Testis (tissue), 5 donors: ENCODE measurements at places on chromosomes 11 and 22. TPM values are rescaled to one million over a fixed set of nuclear protein-coding genes. Genes with fewer than 3 reads are reported as not detected.

DNA sequence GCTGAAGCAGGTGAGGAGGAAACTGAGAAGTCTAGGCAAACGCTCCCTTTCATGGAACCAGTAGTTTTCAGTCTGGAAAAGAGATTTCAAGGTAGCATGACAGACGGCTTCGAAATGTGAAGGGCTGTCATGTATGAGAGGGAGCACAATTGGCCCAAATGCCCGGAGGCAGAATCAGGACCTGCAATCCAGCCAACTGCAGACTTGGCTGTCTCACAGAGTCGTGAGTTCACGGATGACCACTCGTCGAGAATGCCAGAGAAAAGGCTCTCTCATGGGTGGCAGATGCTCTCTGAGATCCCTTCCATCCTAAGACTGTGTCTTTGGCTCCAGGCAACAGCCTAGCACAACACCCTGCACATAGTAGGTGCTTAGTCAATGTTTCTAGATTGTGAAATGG lies 134.8 kb downstream of the DSCAML1 start:
- DNase-seq, result no peak

DNA sequence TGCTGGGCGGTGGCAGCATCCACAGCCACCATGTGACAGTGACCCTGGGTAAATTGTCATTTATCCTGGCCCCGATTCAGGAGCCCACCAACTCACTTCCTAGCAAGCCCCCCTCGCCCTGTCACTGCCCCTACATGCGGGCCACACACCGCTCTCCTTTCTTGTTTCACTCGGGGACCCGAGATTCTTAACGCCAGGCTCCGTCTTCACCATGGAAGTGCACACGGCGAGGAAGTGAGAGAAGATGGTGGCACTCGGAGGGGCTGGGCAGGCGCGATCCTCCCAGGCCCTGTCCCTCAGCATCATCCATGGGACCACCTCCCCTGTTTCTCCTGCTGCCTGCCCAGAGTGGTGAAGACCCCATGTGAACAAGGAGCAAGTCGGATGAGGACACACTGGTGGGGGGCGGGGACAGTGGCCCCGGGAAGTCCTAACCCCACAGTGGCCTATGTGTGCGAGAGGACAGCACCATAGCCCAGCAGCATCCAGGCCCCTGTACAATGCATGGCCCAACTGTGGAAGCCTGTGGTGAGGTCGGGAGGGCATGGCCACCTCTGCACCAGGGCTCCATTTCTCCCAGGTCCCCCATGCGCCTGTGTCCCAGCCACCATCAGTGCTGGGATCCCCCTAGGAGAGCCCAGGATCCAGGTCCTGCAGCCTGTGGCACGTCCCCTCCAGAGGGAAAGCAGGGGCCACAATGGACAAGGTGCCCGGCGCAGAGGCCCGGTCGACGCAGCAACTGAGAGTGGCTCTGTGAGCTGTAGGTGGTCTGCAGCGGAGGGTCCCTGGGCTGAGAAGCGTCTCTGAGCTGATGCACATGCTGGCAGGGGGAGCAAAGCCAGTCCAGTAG lies 262.8 kb downstream of the BRD1 start:
- DNase-seq, result no peak

SOX10 gene
- 6.1 TPM for polyA plus RNA-seq

GRCh38 chr11:85123752-85124231 lies 503.4 kb downstream of the DLG2 start:
- no peak for DNase-seq

- no peak for DNase-seq
These were observed 572 bp upstream of the CABP2 start for GRCh38 chr11:67523556-67524479.

DNA sequence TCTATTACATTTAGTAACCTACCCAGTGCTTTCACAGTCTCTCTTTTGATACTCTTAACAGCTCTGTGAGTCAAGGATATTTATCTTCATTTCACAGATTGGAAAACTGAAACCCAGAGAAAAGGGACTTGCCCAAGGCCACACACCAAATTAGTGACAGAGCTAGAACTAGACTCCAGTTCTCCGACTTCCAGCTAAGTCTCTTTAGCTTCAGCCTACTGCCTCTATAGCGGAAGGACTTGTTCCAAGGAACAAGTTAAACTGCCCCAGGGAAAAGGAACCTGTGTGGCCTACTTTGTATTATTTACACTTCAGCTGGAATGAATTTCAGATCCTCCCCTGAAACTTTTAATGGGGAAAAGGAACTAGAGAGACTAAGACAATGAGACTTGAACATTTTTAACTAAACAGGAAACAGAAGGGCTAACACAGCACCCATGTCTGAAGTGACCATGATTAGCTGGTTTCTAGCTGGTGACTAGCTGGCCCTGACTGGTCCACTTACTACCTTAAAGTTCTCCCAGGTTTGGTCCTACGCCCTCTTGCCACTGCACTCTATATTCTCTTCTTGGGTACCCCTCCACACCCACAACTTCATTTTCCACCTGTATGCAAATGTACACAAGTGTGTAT lies 1.3 kb downstream of the LRRC51 start:
- DNase-seq, result no peak

PRCP gene
- polyA plus RNA-seq, result 118 TPM

DNA sequence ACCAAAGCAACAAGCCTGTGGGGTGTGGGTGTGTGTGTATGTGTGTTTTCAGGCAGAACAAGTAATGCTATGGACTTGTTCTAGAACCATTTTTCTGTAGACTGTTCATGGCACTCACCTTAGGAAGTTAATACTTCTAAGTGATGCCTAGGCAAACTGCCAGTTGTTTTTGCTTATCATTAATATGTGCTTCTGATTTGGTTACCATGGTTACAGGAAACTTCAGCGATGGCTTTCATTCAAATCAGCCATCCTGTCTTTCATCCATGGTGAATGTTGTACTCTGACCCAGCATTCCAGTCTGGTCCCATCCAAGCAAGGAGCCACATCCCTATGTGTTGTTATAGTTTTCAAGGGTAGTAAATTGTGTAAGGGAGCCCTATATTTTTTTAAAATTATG lies 49.8 kb upstream of the ARHGAP20 start:
- DNase-seq, result no peak

DNA sequence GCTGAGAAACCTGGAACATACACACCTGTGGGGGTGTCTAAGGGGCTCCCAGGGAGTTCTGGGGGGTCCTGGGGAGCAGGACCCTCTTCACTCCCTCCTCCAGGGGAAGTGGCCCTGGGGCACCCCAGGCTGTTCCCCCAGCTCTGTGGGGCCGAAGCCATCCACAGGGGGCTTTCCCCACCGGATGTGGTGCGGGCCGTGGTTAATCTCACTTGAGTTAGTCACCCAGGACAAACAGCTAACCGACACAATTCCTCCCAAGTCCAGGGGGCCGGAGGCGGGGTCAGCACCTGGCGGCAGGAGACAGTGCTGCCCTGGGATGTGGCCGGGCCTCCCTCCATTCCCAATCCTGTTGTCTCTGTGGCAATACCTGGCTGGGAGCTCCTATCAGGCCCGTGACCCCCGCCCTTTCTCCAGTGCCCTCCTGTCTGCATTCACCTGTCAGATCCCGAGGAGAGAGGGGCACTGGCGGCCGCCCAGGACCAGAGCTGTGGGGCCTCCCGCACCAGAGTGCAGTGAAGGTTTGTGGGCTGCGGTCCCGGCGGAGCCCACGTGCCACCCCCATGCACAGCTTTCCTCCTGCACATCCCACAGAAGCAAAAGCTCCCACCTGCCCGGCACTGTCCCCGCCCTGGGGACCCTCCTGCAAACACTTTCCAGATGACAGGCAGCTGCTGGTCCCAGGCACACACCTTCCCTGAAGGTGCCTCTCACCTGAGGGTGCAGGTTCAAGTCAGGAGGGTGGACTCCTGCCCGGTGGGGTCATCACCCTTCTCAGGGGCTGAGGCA lies 5.2 kb upstream of the MUC5AC start:
- peak; percentile 10 for DNase-seq

KIRREL3 gene
- polyA plus RNA-seq, result 1.0 TPM

GRCh38 chr11:131033151-131033651 lies 116.9 kb upstream of the SNX19 start:
- peak; percentile 23 for DNase-seq

DNA sequence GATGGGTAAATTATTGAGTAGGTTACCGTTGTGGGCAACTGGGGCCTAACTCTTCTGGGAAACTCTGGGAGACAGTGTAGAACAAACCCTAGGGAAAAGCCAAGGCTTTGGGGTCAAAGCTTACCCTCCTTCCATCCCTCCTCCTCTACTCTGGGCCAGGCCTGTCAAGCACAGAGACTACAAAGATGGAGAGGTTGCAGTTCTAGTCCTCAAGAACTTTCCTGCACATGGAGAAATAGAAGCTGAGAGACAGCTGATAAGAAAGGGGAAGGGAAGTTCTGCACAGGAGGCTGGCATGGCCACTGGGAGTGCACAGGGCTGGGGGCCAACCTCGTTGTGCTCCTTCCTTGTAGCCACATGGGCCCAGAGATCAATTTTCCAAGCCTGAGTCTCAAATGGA lies 67.2 kb upstream of the ALX4 start:
- no peak for DNase-seq

- DNase-seq, result no peak
These were observed 1321.1 kb downstream of the TBC1D22A start for GRCh38 chr22:48083502-48083901.

MPZL2 gene
- polyA plus RNA-seq, result 4.2 TPM

DNA sequence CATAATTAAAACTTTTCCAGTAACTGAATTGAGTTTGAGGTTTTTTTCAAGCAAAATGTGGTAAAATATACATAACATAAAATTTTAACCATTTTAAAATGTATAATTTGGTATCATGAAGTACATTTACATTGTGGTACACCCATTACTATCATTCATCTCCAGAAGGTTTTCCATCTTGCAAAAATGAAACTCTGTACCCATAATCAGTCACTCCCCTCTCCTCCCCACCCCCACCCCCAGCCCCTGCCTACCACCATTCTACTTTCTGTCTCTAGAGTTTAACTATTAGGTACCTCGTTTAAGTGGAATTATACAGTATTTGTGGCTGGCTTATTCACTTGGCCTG lies 63.7 kb downstream of the MICAL2 start:
- no peak for DNase-seq

DNA sequence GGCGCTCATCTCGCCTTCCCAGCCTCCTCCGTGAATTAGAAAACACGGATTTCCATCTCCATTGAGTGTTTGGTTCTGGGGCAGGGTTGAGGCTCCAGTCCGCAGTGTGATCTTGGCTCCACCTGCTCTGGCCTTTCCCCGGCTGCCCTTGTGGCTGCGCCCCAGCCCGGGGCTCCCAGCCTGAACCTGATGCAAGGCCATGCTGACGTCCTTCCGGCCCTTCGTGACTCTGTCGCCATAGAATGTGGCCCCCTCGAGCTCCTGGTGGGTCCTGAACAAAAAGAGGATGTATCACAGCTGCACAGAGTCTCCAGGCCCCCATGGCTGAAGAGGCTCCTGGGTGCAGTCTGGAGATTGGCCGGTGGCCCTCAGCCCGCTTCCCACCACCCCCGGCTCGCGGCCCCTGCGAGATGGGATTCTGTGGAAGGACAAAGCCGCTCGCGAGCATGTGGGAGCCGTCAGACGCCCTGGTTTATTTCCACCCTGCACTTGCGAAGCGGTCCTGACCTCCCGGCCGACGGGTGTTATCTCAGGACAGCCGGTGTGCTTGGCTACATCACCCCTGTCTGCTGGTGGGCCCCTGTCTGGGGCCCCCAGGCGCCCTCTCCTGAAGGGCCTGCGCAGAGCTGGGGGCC lies 1214.0 kb downstream of the BRD1 start:
- DNase-seq, result no peak

DNA sequence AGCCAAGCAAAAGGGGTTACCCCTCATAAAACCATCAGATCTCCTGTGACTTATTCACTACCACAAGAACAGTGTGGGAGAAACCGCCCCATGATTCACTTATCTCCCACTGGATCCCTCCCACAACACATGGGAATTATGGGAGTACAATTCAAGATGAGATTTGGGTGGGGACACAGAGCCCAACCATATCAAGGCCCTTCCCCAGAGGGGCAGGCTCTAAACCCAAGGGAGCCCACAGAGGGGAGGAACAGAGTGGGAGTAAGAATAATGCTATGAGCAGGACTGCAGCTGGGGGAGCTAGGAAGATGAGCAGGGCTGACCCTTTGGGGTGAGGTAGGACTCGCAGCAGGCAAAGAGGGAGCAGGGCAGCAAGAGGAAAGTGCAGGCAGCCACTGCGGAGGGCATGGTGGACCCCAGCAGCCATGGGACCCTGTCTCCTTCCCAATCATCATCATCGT lies 59.3 kb downstream of the CD82 start:
- DNase-seq, result peak; percentile 9

- DNase-seq, result no peak
These were observed 17.9 kb upstream of the SESN3 start for GRCh38 chr11:95248666-95249467.

DNA sequence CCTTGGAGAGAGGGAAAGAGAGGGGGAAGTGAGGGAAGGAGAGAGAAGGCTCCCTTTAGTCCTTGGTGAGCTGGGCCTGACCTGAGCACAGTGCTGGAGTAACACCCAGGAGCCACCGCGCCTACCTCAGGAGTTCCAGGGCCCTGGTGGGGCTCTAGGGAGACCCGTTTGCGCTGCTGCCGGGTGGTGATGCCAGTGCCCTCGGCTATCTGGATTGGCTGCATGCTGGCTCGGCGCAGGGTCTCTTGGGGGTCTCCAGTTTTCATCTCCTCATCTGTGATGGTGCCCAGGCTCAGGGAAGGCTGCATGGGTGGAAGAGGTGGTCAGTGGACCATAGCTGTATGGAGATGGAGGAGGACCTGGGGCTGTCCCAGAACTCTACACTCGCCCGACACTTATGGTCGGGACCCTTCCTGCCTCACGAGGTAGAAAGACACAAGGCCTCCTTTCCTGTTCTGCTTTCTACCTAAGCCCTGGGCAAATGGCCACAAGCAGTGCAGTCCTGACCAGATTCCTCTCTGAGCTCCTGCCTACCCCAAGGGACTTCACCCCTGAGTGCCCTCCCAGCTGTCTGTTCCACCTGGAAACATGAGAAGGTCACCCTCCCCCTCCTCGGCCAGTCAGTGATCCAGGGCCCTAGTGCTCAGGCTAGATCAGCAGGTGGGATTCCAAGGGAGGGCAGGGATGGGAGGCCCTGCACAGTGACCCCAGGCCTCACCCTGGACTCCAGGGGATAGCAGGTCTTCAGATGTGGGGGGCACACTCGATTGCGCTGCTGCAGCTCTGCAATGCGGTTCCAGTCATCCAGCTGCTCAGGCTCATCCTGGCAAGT lies 6.0 kb downstream of the IL18BP start:
- DNase-seq, result no peak

GRCh38 chr22:22397292-22397870 lies 111.2 kb downstream of the ZNF280B start:
- peak; percentile 55 for DNase-seq

ART1 gene
- polyA plus RNA-seq, result 0.79 TPM

DNA sequence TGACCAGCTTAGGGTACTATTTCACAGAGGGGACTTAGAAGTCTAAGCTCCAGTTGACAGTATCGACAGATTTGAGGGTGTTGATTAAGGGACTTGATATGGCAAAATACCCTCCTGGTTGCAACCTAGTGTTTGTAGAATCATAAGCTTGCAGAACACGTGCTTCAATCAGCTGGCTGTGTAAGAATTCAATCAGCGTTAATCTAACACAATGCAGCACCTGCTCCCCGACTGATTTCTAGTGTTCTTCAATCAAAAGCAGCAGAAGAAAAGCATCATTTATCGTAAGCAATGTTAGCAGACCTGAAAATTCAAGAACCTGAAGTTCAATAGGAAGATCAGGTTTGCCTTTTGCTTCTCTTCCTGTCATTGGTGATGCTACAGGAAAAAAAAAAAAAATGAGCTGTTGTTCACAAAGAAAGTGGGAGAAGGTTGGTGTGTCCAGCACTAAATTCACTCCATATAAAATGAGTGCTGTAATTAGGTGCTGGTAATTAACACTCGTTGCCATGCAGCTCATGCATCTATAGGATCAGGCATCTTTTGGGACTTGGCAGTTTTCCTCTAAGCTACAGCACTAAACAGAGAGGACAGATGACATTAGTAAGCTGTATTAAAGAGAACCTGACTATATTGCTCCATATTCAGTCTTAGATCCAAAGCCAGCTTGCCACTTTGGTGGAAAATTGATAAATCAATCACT lies 840.3 kb downstream of the OPCML start:
- DNase-seq, result no peak
